ENCODE measurements at places on chromosomes 2 and 18.

DNA sequence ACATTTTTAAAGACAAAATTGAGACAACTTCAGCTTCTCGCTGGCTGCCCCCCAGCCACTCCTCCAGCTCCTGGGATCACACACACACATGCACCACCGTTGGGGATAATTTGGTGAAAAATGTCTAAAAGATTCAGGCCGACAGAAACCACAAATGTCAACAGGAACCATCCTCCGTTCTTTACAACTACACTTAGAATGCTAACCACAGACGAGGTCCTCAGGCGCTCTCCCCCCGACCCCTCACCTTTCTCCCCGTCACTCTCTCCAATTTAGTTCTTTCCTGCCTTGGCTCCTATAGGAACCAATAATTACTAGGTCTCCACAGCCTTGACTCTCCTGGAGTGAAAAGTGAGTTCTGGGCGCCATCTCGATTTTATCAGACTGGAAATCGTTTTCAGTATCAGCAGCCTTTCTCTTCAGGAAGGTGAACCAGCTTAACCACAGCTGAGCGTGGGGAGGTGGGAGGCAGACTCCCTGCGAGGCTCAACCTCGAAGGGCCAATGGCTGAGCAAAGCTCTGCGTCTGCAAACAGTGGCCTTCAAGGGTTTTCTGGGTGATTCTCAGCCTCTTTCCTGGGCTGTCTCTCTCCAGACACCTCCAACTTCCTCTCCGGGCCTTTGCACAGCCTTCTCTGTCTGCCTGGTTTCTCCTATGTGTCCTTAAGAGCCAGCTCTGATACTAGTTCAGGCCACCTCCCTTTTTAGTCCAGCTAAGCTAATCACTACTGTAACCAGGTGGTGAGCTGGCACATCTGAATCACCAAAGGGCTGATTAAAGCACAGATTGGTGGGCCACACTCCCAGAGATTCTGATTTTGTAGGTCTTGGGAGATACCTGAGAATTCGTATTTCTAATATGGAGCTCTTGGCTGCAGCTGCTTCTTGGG, 115.7 kb upstream of the COPS8 start:
- no peak for DNase-seq

DNA sequence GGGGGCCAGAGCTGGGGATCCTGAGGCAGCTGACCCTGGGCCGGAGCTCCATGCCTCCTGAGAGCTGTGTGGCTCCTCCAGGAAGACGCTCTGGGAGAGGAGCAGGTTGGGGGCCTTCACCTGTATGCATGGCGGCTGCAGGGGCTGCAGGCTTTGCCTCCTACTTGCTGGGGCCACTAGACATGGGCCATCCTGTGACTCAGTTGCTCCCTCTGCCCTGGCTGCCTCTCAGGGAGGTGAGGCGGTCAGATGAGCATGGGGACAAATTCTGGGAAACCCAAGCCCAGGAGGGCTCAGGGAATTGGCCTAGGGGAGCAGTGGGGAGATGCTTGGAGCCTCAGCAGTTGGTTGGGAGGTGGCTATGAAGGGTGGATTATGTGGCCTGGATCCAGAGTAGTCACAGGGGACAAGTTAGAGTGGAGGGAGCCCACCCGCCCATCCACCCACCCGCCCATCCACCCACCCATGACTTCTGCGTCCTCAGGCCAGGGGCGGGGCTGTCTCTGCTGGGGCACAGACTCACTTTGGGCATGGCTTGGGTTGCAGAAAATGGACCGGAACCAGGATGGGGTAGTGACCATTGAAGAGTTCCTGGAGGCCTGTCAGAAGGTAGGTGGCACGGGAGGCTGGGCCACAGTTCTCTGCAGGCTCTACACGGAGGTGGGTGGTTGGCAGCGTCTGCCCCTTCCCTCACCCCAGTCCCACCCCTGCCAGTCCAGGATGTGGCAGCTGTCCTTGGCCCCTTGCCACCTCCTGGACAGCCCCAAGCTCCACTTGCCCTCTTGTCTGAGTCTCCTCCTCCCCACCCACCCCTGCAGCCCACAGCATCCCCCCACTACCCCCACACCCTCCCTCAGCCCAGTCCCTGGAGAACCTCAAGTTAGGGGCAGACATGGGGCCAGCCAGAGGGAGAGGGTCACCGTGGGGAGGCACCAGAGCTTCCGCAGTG, 19.5 kb upstream of the FAHD2A start:
- DNase-seq: no peak

DNA sequence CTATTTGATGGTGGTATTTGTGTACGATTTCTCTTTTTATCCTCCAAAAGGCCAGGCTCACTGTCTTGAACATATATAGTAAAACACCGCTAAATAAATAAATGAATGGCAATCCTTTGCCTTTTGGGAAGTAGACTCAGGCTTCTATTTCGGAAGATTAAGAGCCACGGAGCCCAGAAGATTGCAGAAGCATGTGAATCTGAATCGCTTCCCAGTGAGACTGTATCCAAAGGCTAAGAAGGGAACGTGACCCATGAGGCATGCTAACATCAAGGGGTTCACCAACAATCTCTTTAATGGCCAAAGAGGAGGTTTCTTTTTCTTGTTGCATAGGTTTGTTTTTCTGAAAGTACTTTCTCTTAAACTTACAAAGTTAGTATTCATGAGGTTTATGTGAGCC, 70.0 kb upstream of the DNMT3A start:
- DNase-seq: no peak

GRCh38 chr18:79465392-79465991, 69.8 kb downstream of the NFATC1 start:
- peak; percentile 50 for DNase-seq

DNA sequence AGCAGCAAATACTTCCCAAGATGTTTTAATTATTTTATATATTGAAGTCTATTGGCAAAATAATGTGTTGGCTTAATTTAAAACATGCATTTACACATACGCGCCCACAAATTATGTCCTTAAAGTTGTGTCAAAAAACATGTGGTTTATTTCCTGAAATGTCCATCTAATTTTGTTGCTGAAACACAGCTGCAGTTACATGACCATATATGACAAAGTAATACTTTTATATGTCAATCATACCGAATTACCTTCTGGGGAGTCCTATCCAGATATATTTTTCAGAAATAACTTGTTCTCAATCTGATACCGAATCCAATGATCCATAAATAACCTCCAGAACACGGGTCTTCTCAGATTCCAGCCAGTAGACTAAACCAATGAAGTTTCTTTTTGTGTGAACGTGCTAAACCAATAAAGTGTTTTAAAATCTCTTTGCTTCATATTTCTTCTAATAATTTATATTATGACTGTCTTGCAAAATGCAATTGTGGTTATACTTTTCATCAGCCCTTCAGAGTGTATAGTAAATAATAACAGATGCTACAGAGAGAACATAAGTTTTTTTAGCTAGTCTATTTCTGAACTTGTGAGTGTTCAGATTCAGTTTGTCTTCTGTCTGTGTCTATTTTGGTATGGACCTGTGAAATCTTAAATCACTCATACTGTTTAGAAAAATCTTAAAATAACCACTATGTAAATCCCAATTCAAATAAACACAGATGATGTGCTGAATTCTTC, 2.4 kb downstream of the SCG2 start:
- no peak for DNase-seq

DNA sequence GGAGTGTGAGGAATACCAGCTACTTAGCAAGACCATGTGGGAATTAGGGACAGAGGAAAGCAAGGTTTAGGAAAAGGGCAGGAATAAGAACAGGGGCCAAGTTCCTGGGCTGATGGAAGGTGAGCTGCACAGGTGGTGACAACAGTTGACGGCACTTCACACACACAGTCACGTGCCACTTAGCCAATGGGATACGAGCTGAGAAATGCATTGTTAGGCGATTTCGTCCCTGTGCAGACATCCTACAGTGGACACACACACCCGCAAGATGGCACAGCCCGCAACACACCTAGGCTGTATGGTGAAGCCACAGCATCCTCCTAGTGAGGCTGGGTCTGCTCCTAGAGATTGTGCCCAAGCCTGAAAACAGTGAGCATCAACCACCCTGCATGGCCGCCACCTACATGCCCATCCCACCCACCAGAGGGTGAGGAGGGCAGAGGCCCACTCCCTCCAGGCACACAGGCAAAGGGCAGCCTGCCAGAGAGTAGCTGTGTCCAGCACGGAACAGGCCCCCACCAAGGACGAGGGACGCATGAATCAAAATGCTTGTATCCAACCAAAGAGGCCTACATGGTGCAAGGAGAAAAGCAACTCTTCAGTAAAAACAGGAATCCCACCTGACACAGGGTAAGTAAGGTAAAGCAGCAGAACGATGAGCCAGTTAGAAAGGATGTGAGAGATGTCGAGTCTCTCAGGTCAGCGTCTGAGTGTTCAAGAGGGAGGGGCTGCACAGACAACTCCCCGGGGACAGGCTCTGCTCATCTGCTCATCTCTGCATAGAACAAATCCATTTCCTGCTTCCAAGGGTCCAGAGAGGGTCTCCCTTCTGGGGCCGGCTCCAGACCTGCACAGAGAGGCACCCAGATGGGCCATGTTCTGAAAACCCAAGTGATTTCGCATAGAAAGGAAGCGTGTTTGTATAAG, 51.3 kb downstream of the ZNF516 start:
- no peak for DNase-seq

- no peak for DNase-seq
Measured at GRCh38 chr2:196383799-196384198, 212.4 kb upstream of the STK17B start.

GRCh38 chr2:97712693-97713295, 582 bp upstream of the ZAP70 start:
- DNase-seq: no peak

GRCh38 chr2:159793326-159793725, 4.7 kb downstream of the CD302 start:
- DNase-seq: no peak

DNA sequence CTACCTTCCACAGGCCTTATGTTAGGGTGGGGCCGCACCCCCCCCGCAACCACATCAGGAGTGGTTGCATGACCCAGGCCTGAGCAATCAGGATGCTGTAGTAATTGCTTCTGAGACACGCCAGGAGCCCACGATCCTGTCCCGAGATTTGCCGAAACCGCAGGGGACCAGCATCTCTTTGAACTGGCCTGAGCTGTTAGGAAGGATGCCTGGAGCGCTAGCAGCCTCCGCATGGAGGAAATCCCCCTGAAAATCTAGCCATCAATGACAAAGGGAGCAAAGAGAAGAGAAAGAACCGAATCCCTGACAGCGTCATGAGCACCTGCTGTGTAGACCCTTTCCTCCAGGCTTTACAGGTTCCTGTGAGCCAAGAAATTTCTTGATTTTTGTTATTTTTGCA, 8.7 kb upstream of the TEX44 start:
- DNase-seq: no peak

- no peak for DNase-seq
Measured at GRCh38 chr2:202096736-202097135, 23.7 kb downstream of the KIAA2012 start.

GRCh38 chr2:128832946-128833663, 514.4 kb upstream of the HS6ST1 start:
- DNase-seq: no peak

DNA sequence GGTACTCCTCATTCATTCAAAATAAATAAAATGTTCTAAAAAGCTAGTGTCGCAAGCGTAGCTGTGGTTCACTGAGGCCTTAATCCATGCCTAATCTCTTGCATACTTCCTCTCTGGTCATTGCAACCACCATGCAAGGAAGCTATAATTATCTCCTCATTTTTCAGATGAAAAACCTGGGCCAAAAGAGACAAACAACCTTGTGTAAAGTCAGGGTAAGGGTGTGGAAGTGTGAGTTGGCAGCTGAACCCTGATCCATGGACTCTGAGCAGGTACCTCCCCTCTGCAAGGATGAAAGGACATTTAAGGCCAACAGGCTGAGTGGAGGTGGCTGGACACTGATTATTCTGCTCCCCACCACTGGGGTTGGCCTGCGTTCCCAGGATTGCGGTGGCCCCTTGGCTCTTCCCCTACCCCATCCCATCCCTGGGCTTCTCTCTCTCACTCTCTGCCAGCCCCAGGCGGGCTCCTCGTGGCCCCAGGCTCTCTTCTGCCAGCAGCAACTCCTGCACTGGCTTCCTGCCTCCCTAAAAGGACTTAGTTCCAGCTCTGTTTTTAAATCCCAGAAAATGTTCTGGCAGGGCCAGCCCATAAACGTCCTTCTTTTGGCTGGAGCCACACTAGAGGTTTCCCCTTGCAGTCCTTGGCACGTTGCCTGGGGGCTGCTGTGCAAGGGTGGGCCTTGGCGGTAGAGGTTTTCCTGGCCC, 72.0 kb upstream of the AFF3 start:
- no peak for DNase-seq

DNA sequence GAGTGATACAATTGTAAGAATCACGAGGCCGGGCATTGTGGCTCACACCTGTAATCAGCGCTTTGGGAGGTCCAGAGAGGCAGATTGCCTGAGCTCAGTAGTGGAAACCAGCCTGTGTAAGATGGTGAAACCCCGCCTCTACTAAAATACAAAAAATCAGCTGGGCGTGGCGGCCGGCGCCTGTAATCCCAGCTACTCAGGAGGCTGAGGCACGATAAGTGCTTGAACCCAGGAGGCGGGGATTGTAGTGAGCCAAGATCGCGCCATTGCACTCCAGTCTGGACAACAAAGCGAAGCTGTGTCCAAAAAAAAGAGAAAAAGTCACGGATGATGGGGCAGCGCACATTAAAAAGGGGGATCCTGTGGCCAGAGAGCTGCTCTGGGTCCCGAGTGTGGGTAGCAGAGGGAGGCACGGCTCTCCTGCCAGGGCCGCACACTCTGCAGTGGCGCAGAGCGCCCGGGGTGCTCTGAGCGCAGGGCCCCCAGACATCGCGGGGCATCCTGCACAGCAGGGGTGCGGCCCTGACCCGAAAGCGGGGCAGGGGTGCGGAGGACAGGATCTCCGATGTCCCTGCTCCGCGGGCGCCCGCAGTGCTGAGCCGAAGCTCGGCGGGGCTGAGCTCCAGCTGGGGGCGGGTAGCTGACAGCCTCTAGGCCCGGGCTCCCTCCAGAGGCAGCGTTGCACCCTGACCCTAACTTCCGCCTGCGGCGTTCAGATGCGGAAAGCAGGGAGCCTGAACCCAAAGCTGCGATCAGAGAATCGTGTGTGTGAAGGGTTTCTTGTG, 30.4 kb upstream of the RAB6D start:
- peak; percentile 13 for DNase-seq

GRCh38 chr2:191474464-191474863, 203.5 kb upstream of the NABP1 start:
- no peak for DNase-seq

- no peak for DNase-seq
Measured at GRCh38 chr2:45406621-45407020, 204.4 kb downstream of the SRBD1 start.

- DNase-seq: no peak
Measured at GRCh38 chr18:26056291-26056690, 34.1 kb downstream of the SS18 start.

- no peak for DNase-seq
Measured at GRCh38 chr18:6547476-6547875, 132.8 kb upstream of the L3MBTL4 start.

DNA sequence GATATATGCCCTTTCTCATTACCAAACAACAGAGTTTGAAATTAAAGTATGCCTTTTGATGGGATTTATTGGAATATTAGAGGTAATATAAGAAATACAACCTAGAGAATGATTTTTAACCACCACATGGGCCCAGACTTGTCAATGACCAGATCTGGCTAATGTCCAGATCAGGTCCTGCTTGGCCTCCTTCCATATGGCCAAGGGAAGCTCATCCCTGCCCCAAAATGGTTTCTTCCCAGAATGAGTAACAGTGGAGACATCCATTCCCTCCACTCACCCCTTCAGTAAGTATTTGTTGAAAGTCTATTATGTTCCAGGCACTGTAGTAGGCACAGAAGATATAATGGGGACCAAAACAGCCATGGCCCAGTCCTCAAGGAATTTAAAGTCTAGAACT, 54.9 kb downstream of the ANTXR1 start:
- DNase-seq: no peak

GRCh38 chr2:208373460-208374089, 33.0 kb upstream of the PTH2R start:
- peak; percentile 48 for DNase-seq
